ENCODE measurements at places on chromosomes 5 and 9. TPM values are rescaled to one million over a fixed set of nuclear protein-coding genes. Genes with fewer than 3 reads are reported as not detected.

DNA sequence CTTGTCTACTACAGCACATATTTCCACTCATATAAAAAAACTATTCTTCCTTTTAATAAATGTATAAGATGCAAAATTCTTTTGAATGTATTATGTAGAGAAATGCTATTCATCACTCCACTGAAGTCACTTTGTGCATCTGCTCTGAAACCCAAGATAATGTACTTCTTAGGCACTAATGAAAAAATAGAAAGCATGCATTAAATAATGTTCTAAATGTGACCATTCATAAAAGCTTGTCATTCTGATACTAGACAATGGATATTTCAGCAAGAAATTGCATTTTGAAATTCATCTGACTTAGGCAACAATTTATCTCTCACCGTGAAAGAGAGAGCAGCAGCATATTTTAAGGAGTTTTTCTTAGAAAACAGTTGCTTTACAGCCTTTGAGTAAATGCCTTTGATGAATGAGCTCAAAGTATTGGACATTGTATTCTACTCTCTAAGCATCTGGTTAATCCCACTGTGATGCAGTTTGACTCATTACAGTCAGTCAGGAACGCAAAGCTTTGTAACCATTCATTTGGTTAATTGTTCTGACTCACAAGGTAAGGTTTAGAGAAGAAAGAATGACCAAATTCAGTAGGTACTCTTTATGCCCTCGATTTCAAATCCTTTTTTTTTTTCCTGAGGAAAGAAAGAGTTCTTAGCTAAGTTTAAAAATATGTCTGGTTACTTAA lies 2233.8 kb upstream of the C9orf72 start:
- no peak for DNase-seq

- no peak for DNase-seq
Measured at GRCh38 chr5:38618154-38618553, 61.7 kb upstream of the LIFR start.

GRCh38 chr9:38074441-38074961 lies 5.5 kb upstream of the SHB start:
- no peak for DNase-seq

- DNase-seq = no peak
Measured at GRCh38 chr9:109975574-109976295, 195.7 kb downstream of the PALM2AKAP2 start.

SCGB3A2 gene
- polyA plus RNA-seq = 0.73 TPM

FOXE1 gene
- polyA plus RNA-seq = not detected

PDZD2 gene
- polyA plus RNA-seq = 22.1 TPM

GRCh38 chr9:122816163-122816867 lies 12.1 kb downstream of the PDCL start:
- no peak for DNase-seq

DNA sequence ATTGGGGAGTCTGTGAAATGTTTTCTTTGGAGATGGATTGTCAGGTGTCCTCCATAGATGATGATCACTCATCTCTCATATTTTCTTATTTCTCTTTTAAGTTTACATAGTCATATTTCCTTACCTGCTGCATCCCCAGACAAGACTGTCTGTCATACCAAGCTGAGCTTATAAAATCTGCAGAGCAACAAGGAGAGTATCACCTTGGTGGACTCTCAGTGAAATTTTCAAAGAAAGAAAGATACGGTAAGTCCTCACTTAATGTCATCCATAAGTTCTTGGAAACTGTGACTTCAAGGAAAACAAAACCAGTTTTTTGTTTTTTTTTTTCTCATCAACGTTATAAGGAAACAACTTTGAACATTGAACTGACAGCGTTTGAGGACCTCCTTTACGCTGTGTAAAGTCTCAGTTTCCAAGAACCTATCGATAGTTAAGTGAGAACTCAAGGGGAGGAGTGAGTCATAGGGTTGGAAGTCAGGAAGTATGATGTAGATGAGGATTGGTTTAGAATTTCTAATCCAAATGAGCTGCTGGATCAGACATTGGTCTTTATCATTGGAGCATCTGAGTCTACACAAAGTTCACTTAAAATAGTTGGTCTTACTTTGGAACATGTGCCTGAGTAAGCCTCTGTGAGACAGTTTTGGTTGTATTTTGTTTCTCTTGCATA lies 45.5 kb downstream of the SPIN1 start:
- no peak for DNase-seq

- DNase-seq = no peak
Measured at GRCh38 chr5:37900692-37901091, 60.9 kb upstream of the GDNF start.

ORM2 gene
- polyA plus RNA-seq = not detected

AGXT2 gene
- 45.6 TPM for polyA plus RNA-seq

GRCh38 chr9:33161011-33161588 lies 6.0 kb downstream of the B4GALT1 start:
- no peak for DNase-seq

MTREX gene
- 110 TPM for polyA plus RNA-seq

SLC6A19 gene
- polyA plus RNA-seq = 67.4 TPM

GRCh38 chr5:175121457-175121856 lies 322.5 kb downstream of the DRD1 start:
- no peak for DNase-seq

MARCHF3 gene
- 8.0 TPM for polyA plus RNA-seq

DNA sequence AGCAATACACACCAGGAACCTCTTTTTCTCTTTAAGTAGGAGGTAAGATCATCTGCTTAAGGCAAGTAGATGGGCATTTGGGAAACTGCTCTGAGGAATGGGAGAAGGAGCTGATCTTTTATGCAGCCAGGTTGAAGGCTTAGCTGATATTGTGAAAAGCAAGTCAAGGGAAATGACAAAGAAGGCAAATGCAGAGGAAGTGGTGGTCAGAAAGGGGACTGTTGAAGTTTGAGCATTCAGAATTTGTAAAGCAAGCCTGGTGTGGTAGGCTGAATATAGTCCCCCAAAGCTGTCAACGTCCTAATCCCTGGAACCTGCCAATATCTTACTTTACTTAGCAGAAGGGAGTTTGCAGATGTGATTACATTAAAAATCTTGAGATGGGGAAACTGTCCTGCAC lies 128.9 kb downstream of the ADAMTS12 start:
- DNase-seq = no peak

GRCh38 chr9:13568405-13568804 lies 288.9 kb upstream of the MPDZ start:
- no peak for DNase-seq

ARHGEF39 gene
- polyA plus RNA-seq = 15.4 TPM

DNA sequence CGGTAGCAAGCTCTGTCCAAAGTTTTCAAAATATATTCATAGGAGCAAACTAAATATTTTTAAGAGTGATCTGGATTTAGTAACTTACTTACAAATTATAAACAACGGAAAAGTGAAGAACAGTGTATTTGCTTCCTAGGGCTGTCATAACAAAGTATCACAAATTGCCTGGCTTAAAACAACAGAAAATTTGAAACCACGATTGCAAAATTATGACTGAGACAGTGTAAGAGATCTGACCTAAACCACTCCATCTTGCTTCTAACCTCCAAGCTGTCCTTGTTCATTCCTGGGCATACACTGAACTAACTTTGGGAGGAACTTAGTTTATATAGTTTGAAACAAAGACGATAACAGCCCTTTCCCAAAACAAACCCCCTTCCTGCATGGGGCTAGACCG lies 202.0 kb upstream of the CDH6 start:
- DNase-seq = no peak

HAND1 gene
- not detected for polyA plus RNA-seq

DNA sequence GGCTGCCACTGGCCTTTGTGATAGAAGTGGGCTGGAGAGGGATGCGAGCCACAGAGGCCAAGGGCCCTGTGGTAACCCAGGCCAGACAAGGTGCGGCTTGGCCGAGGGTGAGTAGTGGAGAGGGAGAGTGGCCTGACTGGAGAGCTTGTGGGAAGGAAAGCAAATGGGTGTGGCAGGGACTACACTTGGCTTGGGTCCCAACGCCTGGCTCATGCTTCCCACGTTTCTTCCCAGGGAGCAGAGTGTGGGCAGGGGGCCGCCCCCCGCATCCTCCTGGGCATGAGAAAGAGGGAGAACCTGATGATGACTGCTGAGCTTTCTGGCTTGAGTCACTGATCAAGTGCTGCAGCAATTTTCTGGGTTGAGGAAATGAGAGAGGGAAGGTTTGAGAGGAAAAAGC lies 95.7 kb downstream of the ANKH start:
- no peak for DNase-seq

DNA sequence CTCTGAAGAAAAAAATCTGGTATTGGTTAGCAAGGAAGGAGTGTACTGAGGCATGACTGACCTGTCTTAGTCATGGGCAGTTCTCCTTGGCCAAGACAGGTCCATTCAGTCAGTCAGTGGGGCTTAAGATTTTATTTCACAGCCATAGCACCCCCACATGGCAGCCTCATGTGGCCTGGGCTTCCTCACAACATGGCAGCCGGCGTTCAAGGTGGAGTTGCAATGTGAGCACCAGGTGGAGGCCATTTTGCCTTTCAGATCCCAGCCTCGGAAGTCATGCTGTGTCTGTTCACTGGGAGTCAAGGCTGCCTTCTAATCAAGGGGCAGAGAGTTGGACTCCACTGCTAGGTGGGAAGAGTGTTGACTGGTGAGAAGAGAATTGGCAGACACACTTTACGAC lies 10.3 kb upstream of the CARD19 start:
- no peak for DNase-seq

DNA sequence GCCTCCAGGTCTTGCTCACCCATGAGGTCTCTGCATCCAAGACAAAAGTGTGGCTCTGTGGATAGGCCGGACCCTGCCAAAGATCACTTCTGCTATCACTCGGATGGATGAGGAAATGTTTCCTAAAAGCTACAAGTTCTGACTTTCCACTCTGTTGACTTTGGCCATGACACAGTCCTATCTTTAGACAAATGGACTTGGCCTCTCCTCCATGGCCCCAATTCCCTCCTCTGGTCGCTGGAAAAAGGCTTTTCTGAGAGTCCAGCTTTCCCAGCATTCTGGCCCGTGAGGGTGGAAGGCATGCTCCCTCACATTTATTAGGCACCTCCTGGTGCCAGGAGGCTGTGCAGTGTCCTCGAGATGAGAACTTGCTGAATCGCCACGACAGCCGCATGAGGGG lies 83.1 kb downstream of the COL27A1 start:
- DNase-seq = no peak

GRCh38 chr9:79193001-79193400 lies 378.8 kb upstream of the TLE4 start:
- no peak for DNase-seq

- no peak for DNase-seq
Measured at GRCh38 chr5:114744406-114744805, 382.5 kb downstream of the KCNN2 start.

- DNase-seq = no peak
Measured at GRCh38 chr9:72037571-72037970, 22.8 kb downstream of the C9orf57 start.

GRCh38 chr9:136640171-136641111 lies 22.3 kb upstream of the EGFL7 start:
- no peak for DNase-seq

DNA sequence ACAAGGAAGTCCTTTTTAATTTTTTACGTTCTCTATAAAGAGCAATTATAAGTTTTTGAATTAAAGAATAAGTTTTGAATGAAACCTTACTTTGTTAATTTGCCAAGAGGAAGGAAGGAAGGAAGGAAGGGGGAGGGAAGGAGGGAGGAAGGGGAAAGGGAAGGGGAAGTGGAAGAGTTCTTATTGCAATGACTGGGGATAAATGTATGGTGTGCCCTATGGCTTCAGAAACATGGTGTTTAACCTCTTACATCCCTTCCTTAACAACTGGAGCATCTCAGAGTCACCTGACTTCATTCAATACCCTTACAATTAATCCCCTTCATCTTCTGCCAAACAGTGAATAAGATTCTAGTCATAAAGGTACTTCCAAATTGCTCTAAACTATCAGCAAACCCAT lies 16.0 kb downstream of the CEMIP2 start:
- DNase-seq = no peak

DNA sequence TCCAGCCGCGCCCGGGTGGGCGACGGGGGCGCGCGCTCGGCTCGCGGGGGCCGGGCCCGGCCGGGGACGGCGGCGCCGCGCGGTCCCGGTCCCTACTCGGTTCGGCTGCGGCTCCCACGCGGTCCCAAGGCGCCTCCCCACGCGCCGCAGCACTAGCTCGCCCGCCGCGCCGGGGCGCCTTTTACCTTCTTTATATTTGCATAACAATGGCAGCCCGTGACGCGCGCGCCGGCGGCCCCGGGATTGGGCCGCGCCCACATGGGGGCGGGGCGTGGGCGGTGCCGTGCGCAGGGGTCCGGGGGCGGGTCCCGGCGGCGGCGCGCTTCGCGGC lies at the start of gene NRARP:
Gene NRARP (minus strand): TSS at position 154 of the 331 bp plus-strand sequence. CDS start 343 bp downstream, outside the sequence.
- DNase-seq = peak; percentile 87

OR1Q1 gene
- not detected for polyA plus RNA-seq

DNA sequence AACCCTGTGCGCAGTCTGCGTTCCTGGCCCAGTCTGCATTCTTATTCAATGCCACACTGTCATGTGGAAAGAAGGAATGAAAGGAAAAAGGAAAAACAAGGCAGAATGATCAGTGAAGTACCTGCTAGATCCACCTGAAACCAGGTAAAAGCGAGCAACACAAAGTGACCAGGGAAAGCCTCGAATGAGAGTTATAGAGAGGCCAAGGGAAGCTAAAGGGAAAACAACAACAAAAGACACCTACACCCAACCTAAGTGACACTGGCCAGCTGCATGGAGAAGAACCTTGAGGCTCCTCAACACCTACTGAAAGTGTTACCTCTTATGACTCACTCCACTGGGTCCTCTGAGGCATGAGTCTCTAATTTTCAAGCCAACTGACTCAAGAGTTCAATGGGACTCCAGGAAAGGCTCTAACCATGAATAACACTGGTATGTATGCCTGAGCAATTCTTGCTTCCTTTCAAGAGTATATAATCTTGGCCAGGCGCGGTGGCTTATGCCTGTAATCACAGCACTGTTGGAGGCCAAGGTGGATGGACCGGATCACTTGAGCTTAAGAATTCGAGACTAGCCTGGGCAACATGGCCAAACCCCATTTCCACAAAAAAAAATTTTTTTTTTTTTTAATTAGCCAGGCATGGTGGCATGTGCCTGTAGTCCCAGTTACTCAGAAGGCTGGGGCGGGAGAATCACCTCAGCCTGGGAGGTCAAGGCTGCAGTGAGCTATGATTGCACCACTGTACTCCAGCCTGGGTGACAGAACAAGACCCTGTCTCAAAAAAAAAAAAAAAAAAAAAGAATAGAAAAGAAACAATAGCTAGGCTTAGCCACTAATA lies 29.0 kb downstream of the MTMR12 start:
- DNase-seq = no peak

ADGRD2 gene
- 0.10 TPM for polyA plus RNA-seq

DNA sequence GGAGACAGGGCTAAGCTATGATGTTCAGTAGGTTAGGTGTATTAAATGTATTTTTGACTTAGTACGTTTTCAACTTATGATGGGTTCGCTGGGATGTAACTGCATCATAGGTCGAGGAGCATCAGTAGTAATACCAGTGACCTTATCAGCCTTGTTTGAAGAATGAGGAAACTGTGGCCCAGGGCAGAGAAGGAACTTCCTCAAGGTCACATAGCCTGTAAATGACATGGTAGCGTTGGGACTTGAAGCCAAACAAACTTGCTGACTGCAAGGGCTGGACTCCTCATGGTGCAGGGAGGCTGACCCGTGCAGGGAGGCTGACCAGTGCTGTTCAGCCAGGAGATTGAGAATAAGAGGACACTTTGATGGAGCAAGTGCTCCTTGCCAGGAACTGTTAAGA lies 21.3 kb upstream of the PTPN3 start:
- DNase-seq = no peak

Data from left kidney (tissue), 8 donors.